ENCODE measurements at places on chromosomes 4 and X. TPM values are rescaled to one million over a fixed set of nuclear protein-coding genes. Genes with fewer than 3 reads are reported as not detected.

DNA sequence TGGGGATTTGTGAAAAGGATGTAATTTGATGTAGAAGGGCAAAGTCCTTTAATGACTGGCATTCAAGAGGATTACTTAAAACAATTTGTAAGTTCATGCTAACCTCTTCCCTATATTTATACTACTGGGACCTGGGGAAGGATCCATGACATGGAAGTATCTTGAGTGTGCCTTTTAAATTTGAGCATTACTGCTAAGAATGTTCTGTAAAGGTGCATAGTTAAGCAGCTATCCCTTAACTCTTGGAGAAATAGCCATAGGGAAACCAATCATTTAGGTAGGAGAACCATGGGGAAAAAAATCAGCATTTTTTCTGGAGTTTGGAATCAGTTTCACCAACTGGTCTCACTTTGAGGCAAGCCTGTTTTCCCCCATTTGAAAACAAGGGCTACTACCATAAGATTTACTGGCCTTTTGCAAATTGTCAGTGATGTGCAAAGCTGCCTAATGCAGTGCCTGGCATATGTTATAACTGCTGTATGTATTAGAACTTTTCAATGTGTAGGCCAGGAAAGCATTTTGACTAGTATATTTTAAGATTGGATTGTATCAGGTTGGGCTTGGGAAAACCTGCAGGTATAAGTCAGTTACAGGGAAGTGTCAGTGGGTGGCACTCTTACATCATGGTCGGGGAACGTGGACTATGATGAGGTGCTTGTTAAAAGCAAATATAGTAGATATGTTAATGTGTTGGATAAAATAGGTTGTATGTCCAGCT is 72.1 kb downstream of the PRSS12 start:
- DNase-seq: peak; percentile 49

- no peak for DNase-seq
These were observed 581 bp upstream of the FAM114A1 start for GRCh38 chr4:38866973-38867477.

The SLC7A11 gene
- 0.96 TPM for polyA plus RNA-seq

The SHISA3 gene
- 13.2 TPM for polyA plus RNA-seq

GRCh38 chr4:38050560-38051350 is 90.6 kb downstream of the PTTG2 start:
- DNase-seq: no peak

GRCh38 chr4:76105652-76106051 is 31.1 kb downstream of the ART3 start:
- DNase-seq: no peak

The ABCG2 gene
- polyA plus RNA-seq: 5.7 TPM

DNA sequence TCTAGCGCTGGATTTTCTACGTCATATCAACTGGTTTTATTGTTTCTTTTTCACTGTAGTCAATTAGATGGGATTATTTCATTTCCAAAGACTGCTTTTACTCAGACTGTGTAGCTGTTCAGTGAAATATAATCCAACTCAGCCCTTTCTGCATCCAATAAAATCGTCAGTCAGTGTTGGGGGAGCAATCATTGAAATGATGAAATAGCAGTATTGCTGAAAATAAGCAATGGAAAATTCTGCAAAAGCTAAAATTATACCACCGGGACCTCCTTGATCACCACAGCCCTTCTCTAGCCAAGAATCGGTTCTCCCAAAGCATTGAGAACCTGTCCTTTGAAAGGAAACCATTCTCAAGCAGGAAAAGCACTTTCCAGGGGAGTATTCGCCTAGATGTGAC is 243.1 kb upstream of the TENM3 start:
- no peak for DNase-seq

The CLDN34 gene
- 0.07 TPM for polyA plus RNA-seq

GRCh38 chrX:121832446-121832845 is 785.0 kb downstream of the GLUD2 start:
- DNase-seq: no peak

- no peak for DNase-seq
These were observed 9.7 kb downstream of the SOD3 start for GRCh38 chr4:24805067-24805466.

- no peak for DNase-seq
These were observed 25.4 kb downstream of the SORCS2 start for GRCh38 chr4:7217474-7218321.

The MAGEC3 gene
- 0.12 TPM for polyA plus RNA-seq

The TLR1 gene
- 4.3 TPM for polyA plus RNA-seq

GRCh38 chr4:6250235-6250983 is 19.2 kb upstream of the WFS1 start:
- DNase-seq: no peak

DNA sequence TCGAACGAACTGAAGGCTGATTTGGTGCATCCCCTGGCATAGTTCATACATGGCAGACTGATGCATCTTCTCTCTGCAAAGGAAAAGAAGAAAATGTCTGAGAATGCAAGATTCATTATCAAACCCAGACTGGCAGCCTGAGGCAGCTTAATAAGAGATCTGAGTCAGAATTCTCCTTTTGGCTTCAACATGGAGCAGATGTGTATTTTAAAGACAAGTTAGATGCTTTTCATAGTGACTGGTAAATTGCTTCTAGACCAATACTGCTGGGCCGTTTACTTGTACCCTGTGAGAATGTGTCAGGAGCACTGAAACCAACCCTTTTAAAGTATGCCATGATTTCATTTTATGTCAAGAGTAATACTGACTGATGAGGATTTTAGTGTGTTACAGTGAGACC is 322.0 kb downstream of the NR3C2 start:
- no peak for DNase-seq

The SSR4 gene
- polyA plus RNA-seq: 240 TPM

- peak; percentile 66 for DNase-seq
These were observed 5.4 kb downstream of the HTRA3 start for GRCh38 chr4:8274765-8275547.

- DNase-seq: no peak
These were observed 265.0 kb upstream of the RPS6KA3 start for GRCh38 chrX:20531667-20532066.

GRCh38 chrX:44997888-44998287 is 124.9 kb downstream of the KDM6A start:
- DNase-seq: no peak

DNA sequence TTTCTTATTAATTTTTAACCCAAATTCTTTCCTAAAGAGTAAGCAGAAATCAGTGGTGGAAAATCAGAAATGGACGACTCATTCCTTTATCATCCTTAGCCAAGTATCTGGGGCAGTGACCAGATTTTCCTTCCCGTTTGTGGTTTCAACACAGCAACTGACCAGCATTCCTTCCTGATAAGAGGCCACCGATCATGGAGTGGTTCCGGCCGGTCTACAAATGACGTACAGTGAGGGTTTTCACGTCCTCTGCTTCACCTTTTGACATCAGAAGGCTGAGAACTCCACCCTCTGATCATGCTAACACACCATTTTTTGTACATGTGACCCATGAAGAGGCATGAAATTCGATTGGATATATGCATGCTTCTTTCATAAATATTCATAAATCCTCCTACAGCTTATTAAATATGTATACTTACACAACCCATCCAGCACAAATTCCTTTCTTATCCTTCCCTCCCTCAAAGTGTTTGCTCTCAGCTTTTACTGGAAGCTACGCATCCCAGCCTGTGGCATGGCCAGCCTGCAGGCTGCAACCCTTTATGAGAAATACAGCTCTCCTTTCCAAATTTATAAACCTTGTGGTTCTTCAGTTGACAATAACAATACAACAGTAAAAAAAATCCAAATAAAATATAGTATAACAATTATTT is 173.0 kb upstream of the CASK start:
- peak; percentile 61 for DNase-seq

DNA sequence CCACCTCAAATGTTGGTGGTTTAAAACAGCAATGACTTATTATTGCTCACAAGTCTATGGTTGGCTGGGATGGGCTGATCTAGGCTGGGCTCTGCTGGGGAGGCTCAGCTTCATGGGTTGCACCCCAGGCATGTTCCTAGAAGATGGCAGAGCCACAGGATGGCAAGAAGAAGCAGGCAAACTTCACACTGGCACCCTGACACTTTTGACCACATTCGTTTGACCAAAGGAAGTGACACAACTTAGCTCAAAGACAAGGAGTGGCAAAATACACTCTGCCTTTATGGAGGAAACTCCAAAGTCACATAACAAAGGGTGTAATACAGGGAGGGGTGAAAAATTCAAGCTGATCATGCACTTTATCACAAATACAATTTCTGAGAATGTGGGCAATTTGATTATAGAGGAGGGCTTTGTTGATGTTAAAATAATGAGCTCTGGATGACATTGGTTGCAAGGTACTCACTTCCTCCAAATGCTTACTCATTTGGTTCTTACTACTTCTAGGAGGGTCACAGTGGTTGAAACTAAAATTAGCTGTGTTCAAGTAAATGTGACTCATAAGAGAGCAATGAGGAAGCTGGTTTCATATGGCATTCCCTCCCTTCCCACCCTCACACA is 249.2 kb upstream of the RPS6KA3 start:
- peak; percentile 67 for DNase-seq

DNA sequence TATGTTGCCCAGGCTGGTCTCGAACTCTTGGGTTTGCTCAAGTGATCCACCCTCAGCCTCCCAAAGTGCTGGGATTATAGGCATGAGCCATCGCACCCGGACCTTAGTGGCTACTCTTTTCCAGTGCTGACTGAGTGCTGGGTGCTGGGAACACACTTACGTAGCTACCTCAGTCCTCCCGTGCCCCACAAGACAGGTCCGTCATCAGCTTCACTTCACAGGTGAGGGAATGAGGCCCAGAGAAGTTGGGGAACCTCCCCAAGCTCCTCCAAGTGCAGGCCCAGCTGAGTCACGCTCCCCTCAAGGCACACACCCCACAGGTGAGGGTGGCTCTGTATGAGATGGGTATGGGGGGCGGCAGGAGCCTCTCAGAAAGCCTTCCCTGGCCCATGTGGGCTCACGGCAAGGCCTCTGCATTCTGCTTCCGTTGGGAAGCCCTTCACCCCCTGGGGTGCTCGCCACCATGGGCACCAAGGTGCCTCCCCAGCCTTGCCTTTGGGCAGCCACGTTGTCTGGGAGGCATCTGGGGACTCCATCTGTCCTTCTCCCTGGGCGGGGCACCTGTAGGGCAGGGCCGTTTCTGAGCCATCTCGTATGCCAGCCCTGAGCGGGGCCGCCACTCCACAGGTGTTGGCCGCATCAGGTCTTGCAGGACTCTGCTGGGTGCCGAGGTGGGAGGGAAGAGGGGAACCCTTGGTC is 28.4 kb downstream of the NSG1 start:
- no peak for DNase-seq

GRCh38 chr4:158912806-158913205 is 144.0 kb downstream of the FNIP2 start:
- no peak for DNase-seq

All from large intestine (tissue), 12 donors.